NCI-H1930 (cell line): ENCODE measurements at places on chromosomes 7 and 10.

DNA sequence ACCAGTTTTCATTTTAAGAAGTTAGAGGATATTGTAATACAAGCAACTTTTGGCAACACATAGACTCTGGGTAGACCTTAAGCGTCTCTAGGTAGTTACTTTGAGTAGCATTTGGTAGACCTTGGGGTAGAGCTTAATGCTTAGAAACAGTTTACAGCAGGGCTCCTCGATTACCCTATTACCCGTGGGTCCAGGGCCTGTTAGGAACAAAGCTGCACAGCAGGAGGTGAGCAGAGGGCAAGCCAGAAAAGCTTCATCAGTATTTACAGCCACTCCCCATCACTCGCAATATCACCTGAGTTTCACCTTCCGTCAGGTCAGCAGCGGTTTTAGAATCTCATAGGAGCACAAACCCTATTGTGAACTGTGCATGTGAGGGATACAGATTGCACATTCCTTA lies 173.5 kb downstream of the TSPAN12 start:
- DNase-seq: no peak

- no peak for DNase-seq
Observed at GRCh38 chr10:74292871-74293427, 141.9 kb downstream of the ADK start.

GRCh38 chr10:11528286-11528685 lies 83.2 kb downstream of the USP6NL start:
- DNase-seq: no peak

DNA sequence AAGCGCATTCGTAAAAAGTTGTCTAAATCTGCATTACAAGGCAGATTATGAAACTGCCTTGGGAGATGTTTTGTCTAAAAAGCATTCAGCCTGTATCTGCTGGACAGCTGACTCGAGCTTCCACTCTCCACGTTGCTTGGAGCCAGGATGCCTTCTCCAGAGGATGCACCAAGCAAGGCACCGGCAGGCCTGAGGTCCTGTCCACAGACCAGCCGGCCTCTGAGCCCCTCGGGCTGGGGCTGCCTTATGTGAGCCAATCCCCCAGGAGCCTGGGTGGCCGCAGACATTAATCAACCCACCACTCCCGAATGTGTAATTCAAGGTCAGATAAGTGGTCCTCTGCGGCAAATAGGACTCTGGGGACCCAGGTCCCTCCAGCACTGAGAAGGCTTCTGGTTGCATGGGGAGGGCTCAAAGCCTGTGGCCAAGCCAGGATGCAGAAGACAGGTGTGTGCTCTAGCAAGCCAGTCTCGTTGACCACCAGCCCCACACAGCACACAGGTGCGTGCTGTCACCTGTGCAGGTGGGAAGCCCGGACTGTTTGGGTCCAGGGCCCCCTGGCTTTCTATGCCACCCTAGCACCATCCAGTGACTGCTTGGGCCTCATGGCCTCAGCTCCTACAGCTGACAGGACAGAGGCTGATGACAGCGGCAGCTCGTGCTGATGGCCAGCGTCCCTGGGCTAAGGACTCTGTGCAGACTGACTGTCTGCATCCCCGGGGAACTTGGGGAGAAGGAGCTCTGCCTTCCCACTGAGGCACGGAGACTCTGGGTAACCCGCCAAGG lies 4.8 kb upstream of the RET start:
- no peak for DNase-seq
